ENCODE measurements at places on chromosomes 5 and 9. TPM values are rescaled to one million over a fixed set of nuclear protein-coding genes. Genes with fewer than 3 reads are reported as not detected.

DNA sequence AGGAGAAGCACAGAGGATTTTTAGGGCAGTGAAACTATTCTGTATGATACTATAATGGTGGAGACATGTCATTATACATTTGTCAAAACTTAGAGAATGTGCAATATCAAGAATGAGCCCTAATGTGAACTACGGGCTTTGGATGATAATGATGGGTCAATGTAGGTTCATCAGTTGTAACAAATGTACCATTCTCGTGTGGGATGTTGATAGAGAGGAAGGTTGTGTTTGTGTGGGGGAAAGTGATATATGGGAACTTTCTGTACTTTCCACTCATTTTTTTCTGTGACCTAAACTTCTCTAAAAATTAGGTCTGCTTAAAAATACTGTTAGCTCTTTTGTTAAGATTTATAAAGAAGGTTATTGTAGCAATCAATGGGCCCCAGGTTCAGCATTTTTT lies 138.9 kb downstream of the SPATA31D1 start:
- DNase-seq, result no peak
- peak overlapping the region; percentile 28 for H3K4me3 ChIP-seq
- H3K36me3 ChIP-seq, result no peaks in the 10 kb centered on the region
- H3K27ac ChIP-seq, result peak overlapping the region; percentile 86

- DNase-seq, result no peak
- no peaks in the 10 kb centered on the region for H3K27me3 ChIP-seq
These were observed 1.6 kb downstream of the ELL2 start for GRCh38 chr5:95959888-95960666.

- H3K27ac ChIP-seq, result no peak overlapping the region
- H3K4me1 ChIP-seq, result no peaks in the 10 kb centered on the region
- H3K4me3 ChIP-seq, result no peak overlapping the region
- H3K27me3 ChIP-seq, result no peaks in the 10 kb centered on the region
These were observed 90.8 kb downstream of the CAAP1 start for GRCh38 chr9:26801772-26802171.

ALDH1B1 gene
- 3.8 TPM for polyA plus RNA-seq
